Upper lobe of right lung (tissue), 1 donor: ENCODE measurements at places on chromosomes 12 and 14. TPM values are rescaled to one million over a fixed set of nuclear protein-coding genes. Genes with fewer than 3 reads are reported as not detected.
A peak's percentile ranks its signal among the peaks of the same experiment; 100 is the strongest.

- no peaks in the 10 kb centered on the region for H3K4me1 ChIP-seq
- H3K27ac ChIP-seq, result no peak overlapping the region
- no peak for DNase-seq
- no peaks in the 10 kb centered on the region for H3K36me3 ChIP-seq
These were observed 711.4 kb downstream of the FSCB start for GRCh38 chr14:43795600-43796228.

- H3K4me1 ChIP-seq, result no peaks in the 10 kb centered on the region
- H3K4me3 ChIP-seq, result no peak overlapping the region
These were observed 46.1 kb upstream of the SYT1 start for GRCh38 chr12:78818487-78818886.

- no peaks in the 10 kb centered on the region for H3K4me1 ChIP-seq
- H3K36me3 ChIP-seq, result no peaks in the 10 kb centered on the region
- H3K27me3 ChIP-seq, result no peaks in the 10 kb centered on the region
- DNase-seq, result peak; percentile 46
- no peak overlapping the region for H3K4me3 ChIP-seq
These were observed 11.6 kb downstream of the TEDC1 start for GRCh38 chr14:105502446-105503295.

DNA sequence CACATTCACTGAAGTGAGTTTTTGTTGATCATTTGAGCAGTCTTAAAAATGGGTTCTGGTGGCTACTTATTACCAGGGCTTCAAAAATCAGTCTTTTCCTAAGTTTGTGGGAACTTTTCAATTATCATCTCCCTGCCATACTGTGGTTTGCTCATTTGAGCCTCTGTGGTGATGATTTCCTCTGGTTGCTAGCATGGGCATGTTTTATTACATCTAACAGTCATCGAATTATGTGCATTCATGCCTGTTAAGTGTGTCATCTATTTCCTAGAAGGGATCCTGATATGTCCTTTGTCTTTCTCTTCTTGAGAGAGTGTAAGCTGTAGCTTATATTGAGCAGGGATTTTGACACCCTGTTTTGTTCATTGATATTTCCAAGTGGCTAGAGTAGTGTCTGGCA lies 116.8 kb downstream of the WIF1 start:
- H3K27ac ChIP-seq, result no peak overlapping the region
- DNase-seq, result no peak
- H3K27me3 ChIP-seq, result no peaks in the 10 kb centered on the region
- H3K36me3 ChIP-seq, result no peaks in the 10 kb centered on the region
- no peak overlapping the region for H3K4me3 ChIP-seq

GRCh38 chr14:66401449-66402095 lies 84.6 kb upstream of the CCDC196 start:
- H3K27ac ChIP-seq, result no peak overlapping the region
- H3K27me3 ChIP-seq, result no peaks in the 10 kb centered on the region
- no peak overlapping the region for H3K4me3 ChIP-seq
- no peaks in the 10 kb centered on the region for H3K4me1 ChIP-seq

DNA sequence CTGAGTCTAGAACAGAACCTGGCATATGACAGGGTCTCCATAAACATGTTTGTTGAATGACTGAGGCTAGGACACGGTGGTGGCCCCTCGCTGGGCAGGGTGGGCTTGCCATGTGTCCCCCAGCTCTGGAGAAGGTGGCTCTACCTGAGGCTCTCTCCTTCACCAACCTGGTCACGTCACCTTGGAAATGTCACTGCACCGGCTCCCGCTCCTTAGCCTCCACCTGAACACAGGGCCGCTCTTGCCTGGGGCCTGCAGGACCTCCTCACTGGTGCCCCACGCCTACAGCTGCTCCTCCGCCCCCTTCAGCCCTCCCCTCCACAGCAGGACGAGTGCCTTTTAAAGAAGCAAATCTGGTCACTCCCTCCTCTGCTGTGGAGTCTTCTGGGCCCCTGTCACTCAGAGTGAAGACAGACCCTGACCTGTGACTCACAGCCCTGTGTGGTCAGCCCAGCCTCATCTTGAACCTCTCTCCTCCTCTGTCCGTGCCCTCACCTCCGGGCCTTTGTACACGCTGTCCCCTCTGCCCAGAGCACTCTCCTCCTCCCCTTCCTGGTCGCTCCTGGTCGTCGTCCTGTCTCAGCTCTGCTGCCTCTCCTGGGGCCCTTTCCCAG lies 81.0 kb downstream of the ADGRD1 start:
- no peak overlapping the region for H3K4me3 ChIP-seq
- no peak for DNase-seq
- no peaks in the 10 kb centered on the region for H3K36me3 ChIP-seq
- H3K4me1 ChIP-seq, result no peaks in the 10 kb centered on the region

DLGAP5 gene
- total RNA-seq, result 0.52 TPM

SERPINA10 gene
- total RNA-seq, result not detected

ERH gene
- 114 TPM for total RNA-seq

GARIN6 gene
- total RNA-seq, result not detected

TMEM52B gene
- total RNA-seq, result 2.3 TPM

ALDH6A1 gene
- 49.1 TPM for total RNA-seq
